ENCODE measurements at places on chromosomes 5 and 9.

- no peak for DNase-seq
These were observed 5.2 kb upstream of the GRHPR start for GRCh38 chr9:37417252-37417803.

- DNase-seq: no peak
These were observed 76.2 kb downstream of the C7 start for GRCh38 chr5:40985501-40985900.

DNA sequence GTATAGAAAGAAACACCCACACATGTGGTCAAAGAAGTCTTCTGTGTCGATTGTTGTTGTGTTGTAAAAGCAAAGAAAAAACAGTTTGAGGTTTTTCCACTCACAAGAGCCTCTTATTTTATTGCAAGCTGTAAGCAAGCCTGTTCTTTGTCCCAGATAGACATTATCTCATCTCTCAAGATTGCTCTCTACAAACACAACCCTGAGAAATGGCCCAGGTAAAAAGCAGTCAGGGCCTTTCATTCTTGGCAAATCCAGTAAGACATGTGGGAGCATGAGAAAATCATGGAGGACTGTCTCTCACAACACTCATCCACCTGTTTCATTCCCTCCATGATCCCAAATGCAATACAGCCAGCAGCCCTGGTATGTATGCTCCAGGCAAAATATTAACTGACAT, 286.6 kb upstream of the POU5F2 start:
- no peak for DNase-seq

DNA sequence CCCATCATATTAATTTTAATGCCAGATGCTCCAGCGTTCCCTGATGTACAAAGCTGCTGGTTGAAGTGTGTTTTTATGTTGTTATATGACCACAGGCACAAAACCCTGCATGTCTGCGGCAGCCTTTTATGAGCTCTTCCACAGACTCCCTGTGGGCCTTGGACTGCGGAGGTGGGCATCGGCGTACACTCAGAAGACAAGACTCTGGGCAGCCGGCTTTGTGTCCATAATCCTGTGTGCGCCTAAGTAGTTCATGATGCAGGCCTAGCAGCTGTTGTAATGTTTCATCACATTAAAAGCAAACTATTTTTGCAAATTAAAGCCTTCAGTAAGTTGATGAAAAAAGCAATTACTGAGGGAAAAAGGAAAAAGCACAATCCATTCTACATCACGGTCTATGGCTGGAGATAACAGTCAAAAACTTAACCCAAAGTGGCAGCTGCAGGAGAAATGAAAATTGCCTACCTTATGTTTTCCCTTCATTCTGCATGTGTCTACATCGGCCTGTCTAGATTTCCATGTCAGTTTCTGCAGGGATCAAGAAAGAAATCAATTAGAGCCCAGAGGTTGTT, 78.8 kb downstream of the SEMA6A start:
- DNase-seq: no peak

DNA sequence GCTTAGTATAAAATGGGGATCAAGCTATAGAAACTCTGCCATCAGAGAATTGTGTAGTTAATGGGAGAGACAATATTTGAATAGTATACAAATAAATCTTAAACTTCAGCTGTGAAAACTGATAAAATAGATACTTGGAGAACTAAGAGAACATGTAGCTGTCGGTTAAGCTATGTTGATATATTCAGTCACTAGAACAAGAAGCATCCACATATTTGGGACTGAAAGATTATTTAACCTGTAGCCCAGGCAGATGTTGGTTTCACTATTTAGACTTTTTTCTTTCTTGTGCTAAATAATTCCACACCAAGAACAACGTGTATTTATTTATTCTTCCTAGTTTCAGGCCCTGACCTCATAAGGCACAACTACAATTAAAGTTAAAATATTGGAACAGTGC, 521.0 kb upstream of the CCNG1 start:
- DNase-seq: no peak
